ENCODE measurements at places on chromosomes 11 and 22.

DNA sequence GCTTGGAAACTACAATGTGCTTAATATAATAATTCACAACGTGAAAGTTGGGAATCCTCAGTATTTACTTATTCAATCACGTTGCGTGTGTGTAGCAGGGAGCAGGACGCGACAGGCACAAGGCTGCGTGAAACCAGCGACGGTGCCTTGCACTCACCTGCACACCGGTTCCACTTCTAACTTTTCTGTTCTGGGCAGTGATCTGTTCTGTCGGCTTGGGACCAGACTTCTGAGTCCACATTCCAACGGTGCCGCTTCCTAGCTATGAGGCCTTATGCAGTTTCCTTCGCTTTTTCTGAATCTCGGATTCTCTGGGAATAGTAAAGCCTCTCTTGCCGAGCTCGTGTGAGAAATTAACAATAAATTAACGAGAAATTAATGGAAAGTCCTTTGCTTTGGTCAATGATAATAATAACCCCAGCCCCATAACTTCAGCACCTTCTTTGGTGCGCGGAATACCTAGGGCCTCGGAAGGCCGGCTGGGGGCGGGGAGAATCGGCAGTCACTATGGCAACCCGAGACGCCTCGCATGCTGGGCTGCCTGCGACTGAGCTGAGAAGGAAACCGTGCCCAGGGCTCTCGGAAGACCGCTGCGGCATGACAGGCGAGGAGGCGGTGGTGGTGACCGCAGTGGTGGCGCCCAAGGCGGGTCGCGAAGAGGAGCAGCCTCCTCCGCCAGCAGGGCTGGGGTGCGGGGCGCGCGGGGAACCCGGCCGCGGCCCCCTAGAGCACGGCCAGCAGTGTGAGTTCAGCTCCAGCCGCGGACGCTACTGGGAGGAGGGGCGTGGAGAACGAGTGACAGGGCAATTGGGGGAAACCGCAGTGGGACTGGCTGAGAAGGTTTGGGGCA, at the start of gene C11orf97:
C11orf97 (plus strand) TSS at position 530 of the 850 bp plus-strand sequence; CDS start at position 598, 68 bp downstream.
- peak; percentile 49 for DNase-seq

DNA sequence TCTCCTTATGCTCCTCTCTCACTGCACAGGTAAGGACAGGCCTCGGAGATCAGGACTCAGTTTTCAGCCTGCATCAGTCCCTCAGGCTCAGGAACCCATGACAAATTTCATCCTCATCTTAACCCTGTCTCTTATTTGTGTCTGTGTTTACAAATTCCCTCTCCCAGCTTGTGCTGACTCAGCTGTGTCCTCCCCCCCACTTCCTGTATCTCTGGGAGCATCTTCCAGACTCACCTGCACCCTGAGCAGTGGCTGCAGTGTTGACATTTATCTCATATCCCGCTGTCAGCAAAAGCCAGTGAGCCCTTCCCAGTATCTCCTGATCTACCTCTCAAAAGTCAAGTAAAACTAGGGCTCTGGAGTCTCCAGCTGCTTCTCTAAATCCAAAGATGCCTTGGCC, 65.6 kb upstream of the VPREB1 start:
- no peak for DNase-seq

- no peak for DNase-seq
These were observed 1405.6 kb upstream of the TENM4 start for GRCh38 chr11:80846442-80846841.

GRCh38 chr11:94814272-94814976, 46.3 kb downstream of the AMOTL1 start:
- DNase-seq: no peak

- DNase-seq: no peak
These were observed 196.5 kb downstream of the FAM76B start for GRCh38 chr11:95593111-95593510.

DNA sequence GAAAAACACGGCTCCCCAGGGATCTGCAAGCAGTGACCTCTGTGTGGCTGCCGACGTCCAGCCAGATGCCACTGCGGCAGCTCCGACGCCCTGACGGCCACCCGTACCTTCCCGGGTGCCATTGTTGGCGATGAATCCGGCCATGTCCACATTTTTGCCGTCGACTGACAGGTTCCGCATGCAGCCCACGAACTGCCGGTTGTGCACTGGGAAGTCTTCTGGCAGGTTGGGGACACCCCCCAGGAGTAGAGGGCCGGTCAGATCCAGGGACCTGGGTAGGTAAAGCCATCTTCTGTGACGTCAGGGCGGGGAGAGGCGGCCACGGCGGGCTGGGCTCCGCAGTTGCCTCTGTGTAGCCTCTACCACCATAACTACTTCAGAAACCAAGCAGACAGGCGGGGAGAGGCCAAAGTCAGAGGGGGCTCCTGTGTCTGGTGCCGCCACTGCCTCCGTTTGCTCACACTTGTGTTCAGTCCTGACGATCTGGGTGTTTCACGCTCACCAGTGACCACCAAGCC, 74.8 kb downstream of the TRMU start:
- DNase-seq: no peak

DNA sequence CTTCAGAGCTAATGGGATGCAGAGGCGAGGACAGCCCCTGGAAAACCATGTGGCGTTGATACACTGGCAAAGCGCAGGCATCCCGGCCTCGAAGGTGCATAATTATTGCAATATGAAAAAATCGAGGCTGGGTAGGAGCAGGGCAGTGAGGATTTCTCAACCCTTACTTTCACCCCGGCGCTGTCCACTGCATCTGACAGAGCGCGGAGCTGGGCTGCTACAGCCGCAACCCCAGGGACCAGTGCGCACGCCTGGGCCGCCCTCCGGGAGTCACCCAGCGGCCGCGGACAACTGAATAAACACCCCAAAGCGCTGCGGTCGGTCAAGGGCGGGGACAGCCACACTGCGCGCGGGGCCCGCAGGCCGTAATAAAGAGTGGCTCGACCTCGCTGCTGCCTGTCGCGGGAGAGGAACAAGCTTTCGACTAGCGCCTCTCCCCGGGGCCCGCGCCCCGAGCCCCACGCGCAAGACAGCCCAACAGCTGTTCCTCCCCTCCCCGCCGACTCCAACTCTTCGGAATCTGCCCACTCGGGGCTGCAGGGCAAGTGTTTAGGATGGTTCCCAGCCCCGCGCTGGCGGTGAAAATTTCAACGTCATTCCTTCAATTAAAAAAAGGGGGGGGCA, 3.6 kb upstream of the WT1 start:
- DNase-seq: no peak

GRCh38 chr11:235180-235579, 962 bp downstream of the SIRT3 start:
- no peak for DNase-seq

Data from GM10248 (cell line).